GOT3 (cell line): ENCODE measurements at places on chromosomes 1 and 21.

GRCh38 chr1:71698186-71698585, 584.2 kb downstream of the NEGR1 start:
- DNase-seq, result no peak

- DNase-seq, result peak; percentile 46
These were observed 47.4 kb upstream of the LBR start for GRCh38 chr1:225474986-225475820.

GRCh38 chr1:37776946-37777516, 12.1 kb upstream of the EPHA10 start:
- DNase-seq, result no peak

GRCh38 chr1:53381790-53382401, 54.0 kb upstream of the LRP8 start:
- DNase-seq, result no peak

DNA sequence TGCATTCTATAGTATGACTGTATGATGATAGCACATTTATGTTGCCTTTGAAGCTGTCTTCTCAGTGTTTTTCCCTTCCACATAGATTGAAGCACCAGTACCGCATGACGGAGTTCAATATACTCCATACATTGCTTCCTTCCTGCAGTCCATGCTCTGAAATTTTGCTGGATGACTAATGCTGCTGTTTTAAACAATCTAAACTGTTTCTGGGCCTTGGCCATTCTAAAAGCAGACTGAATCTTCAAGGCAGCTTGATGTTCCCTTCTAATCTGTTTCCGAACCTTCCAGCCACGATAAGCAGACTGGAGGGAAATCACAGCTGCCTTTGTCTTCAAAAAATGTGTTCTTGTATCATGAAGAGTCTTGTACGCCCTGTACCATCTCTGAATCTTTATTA, 36.2 kb upstream of the F13B start:
- DNase-seq, result no peak

DNA sequence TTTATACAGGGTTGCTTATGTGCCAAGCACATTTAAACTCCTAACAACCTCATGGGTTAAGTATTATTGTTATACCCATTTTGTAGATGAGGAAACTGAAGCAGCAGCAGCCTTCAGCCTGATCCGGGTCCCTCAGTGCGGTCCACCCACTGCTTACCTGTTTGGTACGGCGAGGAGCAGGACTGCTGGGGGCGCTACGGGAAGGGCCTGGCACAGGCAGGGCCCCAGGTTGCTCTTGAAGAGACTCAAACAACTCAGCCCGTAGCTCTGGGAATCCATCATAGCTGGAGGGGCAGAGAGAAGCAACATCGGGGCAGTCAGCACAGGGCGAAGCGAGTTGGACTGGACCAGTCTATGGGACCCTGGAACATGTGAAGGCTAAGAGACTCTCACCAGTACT, 9.2 kb downstream of the DENND4B start:
- DNase-seq, result no peak
